NK-92 treated with Interleukin-12 subunit alpha and Interleukin-12 subunit beta, amount 100 ng/mL, for 24 hours (cell line): ENCODE measurements at places on chromosomes 11 and 22.
A peak's percentile ranks its signal among the peaks of the same experiment; 100 is the strongest.

DNA sequence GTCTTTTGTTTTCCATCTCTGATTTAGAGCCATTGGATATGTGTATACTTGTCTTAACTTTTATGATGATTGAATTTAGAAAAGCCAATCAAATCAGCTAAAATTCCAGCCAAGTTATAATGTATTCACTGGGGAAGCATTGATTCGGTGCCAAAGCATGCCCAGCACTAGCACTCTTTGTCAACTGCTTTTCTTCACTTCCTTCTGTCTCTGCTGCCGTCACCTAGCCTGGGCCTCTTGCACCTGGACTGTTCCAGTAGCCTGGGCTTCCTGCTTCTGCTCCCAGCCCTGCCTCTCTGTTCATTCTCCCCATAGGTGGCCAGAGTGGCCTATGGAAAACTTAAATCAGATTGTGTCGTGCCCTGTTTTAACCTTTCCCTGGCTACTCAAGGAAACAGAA, 80.7 kb downstream of the NAV2 start:
- DNase-seq: no peak

DNA sequence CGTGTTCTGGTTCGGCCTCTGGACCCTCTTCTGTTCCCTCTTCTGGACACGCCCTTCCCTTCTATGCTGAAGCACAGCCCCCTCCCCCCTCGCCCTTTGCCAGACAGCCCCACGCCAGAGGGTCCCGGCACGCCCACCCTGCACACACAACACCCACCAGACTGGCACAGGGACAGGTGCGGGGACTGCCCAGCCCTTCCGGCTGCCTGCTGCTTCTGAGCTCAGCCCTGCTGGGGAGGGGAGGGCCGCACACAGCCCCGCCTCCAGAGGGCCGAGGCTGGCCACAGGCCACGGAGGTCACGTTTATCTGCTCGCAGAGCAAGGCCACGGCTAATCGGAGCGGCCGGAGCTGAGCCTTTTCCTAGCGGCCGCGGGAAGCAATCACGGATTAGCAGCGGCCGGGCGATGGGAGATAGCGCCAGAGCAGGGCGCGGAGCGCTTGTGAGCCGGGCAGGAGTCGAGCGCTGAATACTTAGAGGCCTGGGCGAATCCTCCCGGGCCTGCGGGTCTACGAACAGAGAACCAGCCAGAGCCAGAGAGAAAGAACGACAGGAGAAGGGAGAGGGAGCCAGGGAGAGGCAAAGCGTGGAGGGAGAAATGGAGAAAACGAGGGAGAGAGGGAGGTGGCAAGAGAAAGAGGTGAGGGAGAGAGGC, 21.5 kb downstream of the OTUB1 start:
- no peak for DNase-seq

DNA sequence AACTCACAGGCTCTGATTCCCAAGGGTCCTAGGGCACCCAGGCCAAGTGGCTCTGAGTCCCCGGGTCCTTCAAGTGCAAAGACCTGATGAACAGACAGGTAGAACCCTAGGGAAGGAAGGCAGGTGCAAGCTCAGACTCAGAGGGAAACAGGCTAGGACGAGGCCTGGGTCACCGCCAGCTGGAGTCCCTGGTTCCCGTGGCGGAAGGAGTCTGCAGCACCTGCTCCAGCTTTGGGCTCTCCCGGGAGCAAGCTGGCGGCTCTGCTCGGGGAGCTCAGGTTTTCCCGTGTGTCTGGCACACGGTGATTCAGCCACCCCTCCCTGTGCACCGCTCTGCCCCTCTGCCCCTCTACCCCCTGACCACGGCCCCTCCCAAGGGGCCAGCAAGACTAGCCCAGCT, 59.8 kb downstream of the WNT7B start:
- DNase-seq: no peak

DNA sequence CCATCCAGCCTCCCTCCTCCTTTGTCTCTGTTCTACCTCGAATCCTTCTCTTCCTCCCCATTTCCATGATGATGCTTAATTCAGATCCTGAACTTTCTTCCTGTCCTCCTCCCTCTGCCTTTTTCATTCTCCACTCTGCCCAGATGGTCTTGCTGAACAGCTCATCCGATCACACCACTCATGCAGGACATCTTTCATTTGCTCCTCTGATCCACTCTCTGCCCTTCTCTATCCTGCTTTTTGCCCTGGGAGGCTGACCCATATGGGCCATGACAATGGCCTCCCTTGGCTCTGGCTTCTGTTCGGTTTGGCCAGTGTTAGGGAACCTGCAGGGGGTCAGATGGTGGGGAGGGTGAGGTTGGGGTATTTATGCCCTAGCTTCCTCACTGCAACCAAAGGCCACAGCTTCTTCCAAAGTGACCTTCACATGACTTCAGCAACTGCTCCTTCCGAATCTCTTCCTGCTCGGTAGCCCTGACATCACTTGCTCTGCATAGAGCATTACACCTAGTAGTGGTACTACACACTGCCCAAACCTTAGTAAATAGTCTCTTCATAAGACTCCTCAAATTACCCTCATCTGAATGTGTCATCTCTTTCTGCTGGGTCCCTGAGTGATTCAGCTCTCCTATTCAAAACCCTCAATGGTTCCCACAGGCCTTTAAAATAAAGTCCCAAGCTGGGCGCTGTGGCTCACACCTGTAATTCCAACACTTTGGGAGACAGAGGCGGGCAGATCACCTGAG, 32.7 kb upstream of the MICAL2 start:
- no peak for DNase-seq

- no peak for DNase-seq
Observed at GRCh38 chr22:19984201-19984753, 32.3 kb downstream of the ARVCF start.

GRCh38 chr11:64339754-64340408, at the start of gene CCDC88B:
TSS of gene CCDC88B (plus strand) at chr11:64340204. CDS start at chr11:64340267, 63 bp downstream.
- peak; percentile 90 for DNase-seq

- DNase-seq: no peak
Observed at GRCh38 chr11:37511425-37511933, 913.4 kb upstream of the RAG2 start.

DNA sequence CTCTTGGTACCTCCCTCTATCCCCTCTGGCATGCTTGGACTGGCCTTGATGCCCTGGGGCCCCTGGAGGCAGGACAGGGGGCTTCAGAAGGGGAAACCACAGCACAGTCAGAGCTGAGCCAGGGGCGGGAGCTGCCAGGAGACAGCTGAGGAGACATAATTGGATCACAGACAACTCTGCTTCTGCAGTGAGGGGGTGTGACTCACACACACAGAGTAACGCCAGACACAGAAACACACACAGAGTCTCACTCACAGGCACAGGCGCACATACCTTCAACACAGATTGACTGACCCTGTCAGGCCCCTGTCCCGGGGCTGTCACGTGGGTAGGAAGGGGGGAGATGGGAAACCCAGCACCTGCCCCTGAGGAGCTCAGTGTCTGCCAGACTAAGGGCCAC, 20.6 kb downstream of the STARD10 start:
- DNase-seq: no peak

DNA sequence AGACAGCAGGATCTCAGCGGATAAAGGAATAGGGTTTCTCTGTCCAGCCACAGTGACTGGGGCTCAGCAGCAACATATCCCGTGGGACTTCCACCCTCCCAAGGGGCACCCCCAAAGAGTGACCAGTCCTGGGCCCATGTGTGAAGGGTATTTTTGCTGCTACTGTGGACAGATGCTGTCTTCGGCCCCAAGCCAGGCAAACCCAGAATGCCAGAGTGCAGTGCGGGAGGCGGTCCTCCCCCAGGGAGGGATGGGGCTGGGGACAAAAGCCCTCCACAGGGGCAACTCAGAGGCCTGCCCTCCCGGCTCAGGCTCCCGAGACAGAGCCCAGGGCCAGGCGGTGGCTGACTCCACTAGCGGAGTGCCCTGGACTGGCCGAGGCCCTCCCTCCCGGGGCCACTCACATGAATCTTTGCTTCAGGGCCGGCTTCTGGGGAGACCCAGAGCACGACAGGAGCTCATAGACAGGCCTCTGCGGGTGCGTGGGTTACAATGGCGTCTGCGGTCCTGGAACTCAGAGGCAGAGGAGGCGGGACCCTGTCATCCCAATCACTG, 34.7 kb upstream of the WNT7B start:
- no peak for DNase-seq

GRCh38 chr11:45475173-45475572, 189.0 kb upstream of the SYT13 start:
- no peak for DNase-seq

- DNase-seq: no peak
Observed at GRCh38 chr11:3164138-3164551, 965 bp downstream of the OSBPL5 start.

DNA sequence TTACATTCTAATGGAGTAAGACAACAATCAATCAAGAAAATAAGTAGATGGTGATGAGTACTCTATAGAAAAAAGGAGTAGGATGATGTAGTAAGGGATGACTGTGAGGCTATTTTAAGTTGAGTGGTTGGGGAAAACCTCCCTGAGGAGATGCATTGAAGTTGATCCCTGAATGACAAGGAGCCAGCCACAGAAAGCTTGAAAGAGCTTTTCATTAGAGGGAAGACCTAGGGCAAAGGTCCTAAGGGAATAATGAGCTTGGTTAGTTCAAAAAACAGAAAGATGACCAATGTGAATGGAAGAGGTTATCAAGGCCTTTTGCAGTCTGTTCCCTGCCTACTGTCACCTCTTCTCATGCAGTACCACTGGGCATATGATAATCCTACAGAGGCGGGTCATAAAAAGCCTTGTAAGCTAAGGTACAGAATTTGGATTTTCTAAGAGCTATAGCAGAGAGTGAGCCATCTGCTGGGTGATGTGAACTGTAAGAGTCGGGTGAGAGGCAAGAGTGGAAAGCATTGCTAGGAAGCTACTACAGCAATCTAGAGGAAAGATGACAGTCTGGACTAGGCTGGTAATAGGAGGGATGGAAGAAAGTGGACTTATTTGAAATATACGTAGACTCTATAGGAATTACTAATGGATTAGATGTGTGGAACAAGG, 3.1 kb downstream of the PPP2R1B start:
- DNase-seq: no peak

DNA sequence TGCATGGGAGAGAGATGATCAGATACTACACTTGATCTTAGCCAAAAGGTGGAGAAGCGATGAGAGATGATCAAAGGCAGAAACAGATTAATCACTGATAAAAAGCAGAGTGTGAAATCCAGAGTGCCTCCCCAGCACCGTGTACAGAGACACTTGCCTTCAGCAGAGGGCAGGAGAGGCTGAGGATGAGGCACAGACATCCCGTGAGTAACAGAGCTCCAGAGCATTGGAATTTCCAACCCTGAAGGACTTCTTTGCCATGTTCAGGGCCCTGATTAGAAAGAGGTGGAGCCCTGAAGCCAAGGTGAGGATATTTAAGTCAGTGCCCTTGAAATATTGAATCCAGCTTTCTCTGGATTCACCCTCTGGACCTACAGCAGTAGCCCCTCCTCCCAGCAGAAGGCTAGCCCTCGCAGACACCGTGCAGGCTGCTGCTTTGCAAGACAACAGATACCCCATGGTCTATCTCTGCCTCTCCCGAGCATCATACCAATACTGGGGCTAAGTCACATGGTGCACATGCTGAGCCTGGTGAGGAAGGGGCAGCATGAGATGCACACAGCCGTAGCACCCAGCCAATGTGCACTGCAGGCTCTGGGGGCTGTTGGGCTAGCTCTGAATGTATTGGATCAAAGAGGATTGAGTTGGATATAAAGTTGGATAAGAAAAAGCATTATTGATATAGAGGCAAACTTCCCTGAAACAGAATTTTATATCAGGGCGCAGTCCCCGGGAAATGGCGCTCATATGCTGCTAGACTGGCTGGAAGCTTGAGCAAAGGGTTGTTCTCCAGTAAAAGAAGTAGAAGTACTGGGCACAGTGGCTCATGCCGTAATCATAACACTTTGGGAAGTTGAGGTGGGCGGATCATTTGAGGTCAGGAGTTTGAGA, 200.3 kb upstream of the B3GAT1 start:
- no peak for DNase-seq

DNA sequence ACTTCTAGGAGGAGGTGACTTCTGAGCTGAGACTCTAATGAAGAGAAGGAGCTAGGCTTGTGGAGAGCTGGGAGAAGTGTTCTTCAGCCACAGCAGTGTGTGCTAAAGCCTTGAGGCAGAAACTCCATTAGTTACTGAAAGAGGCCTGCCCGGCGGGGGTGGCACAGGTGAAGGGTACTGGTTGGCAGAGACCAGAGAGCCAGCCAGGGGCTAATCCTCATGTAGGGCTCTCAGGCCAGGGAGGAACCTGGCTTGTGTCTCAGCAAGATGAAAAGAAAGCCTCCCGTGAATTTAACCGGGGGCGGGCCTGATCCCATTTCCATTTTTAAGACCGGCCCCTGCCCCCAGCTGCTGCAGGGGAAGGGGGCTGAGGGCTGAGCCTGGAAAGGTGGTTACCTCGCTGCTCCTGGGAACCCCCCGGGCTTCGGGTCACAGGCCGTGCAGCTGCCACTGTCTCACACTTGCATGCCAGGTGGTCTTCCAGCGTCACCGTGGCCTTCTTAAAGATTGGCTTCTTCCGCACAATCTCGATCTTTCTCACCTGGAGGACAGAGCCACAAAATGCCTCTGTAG, 15.0 kb downstream of the PDGFB start:
- no peak for DNase-seq

- DNase-seq: no peak
Observed at GRCh38 chr22:26922806-26923205, 265.4 kb downstream of the MIAT start.

- DNase-seq: no peak
Observed at GRCh38 chr11:1767399-1768140, 3.8 kb upstream of the CTSD start.

DNA sequence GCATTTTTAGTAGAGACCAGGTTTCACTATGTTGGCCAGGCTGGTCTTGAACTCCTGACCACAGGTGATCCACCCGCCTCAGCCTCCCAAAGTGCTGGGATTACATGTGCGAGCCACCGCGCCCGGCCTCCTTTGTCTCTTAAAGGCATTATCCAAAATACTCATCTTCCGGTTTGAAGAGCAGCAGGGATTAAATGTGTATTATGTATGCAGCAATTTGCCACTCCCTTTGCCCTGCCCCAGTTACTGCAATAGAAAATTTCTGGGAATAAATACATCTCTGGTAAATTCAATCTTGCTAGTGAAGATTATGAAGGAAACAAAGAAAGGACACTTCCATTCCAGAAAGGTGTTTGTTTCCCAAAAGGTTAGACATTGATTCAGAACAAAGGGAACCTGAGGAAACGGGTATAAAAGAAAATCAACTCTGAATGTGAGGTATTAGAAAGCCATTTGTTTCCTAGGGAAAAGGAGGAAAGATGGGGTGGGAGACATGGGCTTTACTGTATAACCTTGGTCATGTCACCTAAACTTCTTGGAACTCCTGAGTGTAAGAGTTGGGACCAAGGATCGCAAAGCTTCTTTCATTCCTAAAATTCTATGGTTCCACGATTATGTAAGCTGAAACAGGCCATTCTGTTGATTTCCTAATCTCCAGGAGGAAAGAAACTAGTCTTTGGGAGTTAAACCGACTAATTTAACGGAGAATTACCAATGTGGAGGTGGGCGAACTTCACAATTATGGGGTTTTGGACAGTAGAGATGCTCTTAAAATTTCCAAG, 959 bp upstream of the HIPK3 start:
- no peak for DNase-seq
